Psoas muscle (tissue), 8 donors: ENCODE measurements at places on chromosomes 16 and 17. TPM values are rescaled to one million over a fixed set of nuclear protein-coding genes. Genes with fewer than 3 reads are reported as not detected.

TMEM100 gene
- 7.3 TPM for total RNA-seq

ABCC12 gene
- 0.34 TPM for total RNA-seq

CDH5 gene
- total RNA-seq, result 42.2 TPM

TEX14 gene
- total RNA-seq, result not detected

GDPD3 gene
- total RNA-seq, result 3.1 TPM

ZNF469 gene
- total RNA-seq, result 0.56 TPM

PHOSPHO1 gene
- total RNA-seq, result 0.30 TPM

HCRT gene
- total RNA-seq, result not detected

USP43 gene
- total RNA-seq, result not detected

TM4SF5 gene
- total RNA-seq, result not detected

KRTAP4-5 gene
- total RNA-seq, result not detected

PMFBP1 gene
- total RNA-seq, result 0.21 TPM

GSG1L gene
- total RNA-seq, result not detected

FBXL16 gene
- not detected for total RNA-seq

SMTNL2 gene
- total RNA-seq, result 524 TPM

ZNF668 gene
- total RNA-seq, result 5.7 TPM

SCNN1G gene
- total RNA-seq, result not detected

MT1A gene
- 37.7 TPM for total RNA-seq

SMIM36 gene
- total RNA-seq, result not detected

SLC6A4 gene
- not detected for total RNA-seq

CHCT1 gene
- total RNA-seq, result not detected

ABAT gene
- total RNA-seq, result 0.64 TPM

RPL27 gene
- 926 TPM for total RNA-seq

SRCIN1 gene
- total RNA-seq, result not detected

SLC5A10 gene
- total RNA-seq, result not detected

SOX15 gene
- 0.19 TPM for total RNA-seq

MSI2 gene
- total RNA-seq, result 87.1 TPM

CDRT15L2 gene
- total RNA-seq, result not detected

HYDIN gene
- total RNA-seq, result 0.37 TPM

SLFN14 gene
- not detected for total RNA-seq

KRTAP4-3 gene
- total RNA-seq, result not detected

MAF gene
- 35.2 TPM for total RNA-seq

MPV17L gene
- 6.0 TPM for total RNA-seq

ITGB3 gene
- total RNA-seq, result 1.5 TPM

HCFC1R1 gene
- 258 TPM for total RNA-seq

AANAT gene
- total RNA-seq, result not detected

DPH1 gene
- 73.4 TPM for total RNA-seq

WFIKKN1 gene
- 0.34 TPM for total RNA-seq

KCNJ12 gene
- 19.3 TPM for total RNA-seq

COX4I1 gene
- total RNA-seq, result 1,031 TPM

CLDN6 gene
- not detected for total RNA-seq

CES4A gene
- 13.9 TPM for total RNA-seq

TEX19 gene
- total RNA-seq, result 0.24 TPM
